Dermis blood vessel endothelial cell (primary cell): ENCODE measurements at places on chromosomes 1 and 21. TPM values are rescaled to one million over a fixed set of nuclear protein-coding genes. Genes with fewer than 3 reads are reported as not detected.
A peak's percentile ranks its signal among the peaks of the same experiment; 100 is the strongest.

MUTYH gene
- total RNA-seq: 18.0 and 18.9 TPM in 2 replicates

DNA sequence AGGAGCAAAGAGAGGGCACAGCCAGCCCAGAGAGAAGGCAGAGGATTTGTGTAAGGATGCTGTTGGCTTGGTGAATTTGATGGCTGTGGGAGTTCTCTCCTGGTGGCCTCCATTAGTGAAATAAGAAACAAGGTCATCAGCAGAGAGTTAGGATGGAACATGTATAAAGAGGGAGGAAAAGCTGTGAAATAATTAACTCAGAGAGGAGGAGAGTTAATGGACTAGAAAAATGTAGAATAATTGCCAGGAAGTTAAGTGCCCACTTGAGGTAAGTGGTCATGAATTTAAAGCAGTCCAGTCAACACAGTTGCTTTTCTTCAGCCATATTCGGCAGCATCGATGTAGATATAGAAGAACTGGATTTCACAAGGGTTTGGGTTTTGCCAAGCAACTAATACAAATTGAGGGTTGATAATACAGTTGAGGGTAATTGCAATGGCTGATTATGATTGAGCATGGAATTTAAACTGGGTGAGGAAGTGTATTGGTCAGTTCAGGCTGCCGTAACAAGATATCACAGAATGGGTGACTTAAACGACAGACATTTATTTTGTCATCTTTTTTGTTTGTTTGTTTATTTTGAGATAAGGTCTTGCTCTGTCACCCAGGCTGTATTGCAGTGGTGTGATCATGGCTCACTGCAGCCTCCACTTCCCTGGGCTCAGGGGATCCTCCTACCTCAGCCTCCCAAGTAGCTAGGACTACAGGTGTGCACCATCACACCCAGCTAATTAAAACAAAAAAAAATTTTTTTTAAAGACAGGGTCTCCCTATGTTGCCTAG lies 31.7 kb upstream of the KLF17 start:
- no peak for DNase-seq

GRCh38 chr1:197633447-197634078 lies 141.7 kb downstream of the DENND1B start:
- DNase-seq: no peak

HNRNPCL4 gene
- not detected in 2 replicates for total RNA-seq

DNA sequence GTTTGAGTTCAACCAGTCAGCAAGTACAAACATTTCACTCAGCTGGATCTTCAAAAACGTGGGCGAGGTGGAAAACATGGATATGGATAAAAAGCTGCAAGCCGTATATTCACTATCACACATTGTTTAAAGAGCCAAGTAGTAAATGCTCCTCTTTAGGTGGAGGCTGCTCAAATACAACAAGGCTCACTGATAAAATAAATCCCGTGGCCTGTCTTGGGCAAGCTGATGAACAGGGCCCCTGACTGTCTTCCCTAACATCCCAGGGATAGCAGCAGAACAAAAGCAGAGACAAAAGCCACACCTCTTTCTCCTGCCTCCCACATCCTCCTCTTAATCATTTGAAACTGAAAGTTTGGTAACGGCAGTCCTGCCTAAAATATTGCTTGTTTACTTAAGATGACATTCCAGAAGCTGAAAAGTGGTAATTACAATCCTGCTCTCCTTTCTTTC lies 357.7 kb downstream of the TTLL7 start:
- no peak for DNase-seq

DNA sequence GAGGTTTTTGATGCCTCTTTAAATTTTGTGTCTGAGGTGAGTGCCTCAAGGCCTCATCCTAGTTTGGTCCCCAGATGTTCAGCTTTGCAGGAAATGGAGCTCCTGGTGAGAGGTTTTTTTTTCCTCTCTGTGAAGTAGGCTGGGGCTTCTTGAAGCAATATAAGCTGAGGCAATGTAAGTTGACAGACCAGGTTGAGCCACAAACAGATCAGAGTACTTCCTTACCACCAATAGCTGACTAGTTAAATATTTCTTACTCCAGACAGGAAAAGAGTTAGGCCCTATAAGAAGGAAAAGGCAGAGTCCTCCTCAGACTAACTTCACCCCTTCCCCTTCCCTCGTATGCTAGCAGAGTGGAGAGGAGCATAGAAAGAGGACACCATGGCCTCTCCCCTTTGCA lies 341.0 kb downstream of the LMO4 start:
- no peak for DNase-seq

- DNase-seq: no peak
Observed at GRCh38 chr1:9912264-9912936, 2.3 kb upstream of the CTNNBIP1 start.

ADORA1 gene
- total RNA-seq: 0.19 TPM in 1 of 2 replicates, not detected in the other

FAM163A gene
- under 0.01 and 0.05 TPM in 2 replicates for total RNA-seq

- peak; percentile 87 for DNase-seq
Observed at GRCh38 chr1:22416555-22417454, 34.8 kb upstream of the ZBTB40 start.

DNA sequence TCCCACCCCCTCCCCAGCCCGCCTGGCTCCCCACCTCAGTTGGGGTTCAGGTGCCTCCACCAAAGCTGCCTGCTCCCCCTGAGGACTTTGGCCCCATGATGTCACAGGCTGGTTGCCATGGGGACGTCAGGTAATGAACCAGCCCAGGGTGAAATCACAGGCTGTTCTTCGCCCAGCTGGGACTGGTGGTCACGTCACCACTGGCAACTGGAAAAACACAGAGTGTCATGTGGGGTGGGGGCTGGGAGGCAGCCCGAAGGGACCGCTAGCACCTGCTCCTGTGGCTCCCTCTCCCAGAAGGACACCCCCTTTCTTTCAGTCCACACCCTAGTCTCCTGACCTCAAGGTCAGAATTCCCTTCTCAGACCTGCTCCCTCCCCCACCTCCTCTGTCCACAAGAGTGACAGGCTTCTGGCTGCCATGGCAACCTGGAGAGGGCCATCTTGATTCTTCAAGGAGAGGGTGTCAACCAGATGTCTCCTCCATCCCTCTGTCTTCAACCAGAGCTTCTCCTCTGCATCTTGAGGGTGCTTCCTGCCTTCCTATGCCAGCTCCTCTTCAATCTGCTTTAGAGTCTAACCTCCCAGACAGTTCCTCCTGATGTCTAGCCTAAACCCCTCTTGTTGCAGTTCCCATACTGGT lies 6.2 kb downstream of the FAM131C start:
- DNase-seq: no peak

GRCh38 chr1:93629101-93630059 lies 52.3 kb downstream of the BCAR3 start:
- DNase-seq: peak; percentile 91

- no peak for DNase-seq
Observed at GRCh38 chr1:3014443-3015268, 6.6 kb upstream of the ACTRT2 start.

DNA sequence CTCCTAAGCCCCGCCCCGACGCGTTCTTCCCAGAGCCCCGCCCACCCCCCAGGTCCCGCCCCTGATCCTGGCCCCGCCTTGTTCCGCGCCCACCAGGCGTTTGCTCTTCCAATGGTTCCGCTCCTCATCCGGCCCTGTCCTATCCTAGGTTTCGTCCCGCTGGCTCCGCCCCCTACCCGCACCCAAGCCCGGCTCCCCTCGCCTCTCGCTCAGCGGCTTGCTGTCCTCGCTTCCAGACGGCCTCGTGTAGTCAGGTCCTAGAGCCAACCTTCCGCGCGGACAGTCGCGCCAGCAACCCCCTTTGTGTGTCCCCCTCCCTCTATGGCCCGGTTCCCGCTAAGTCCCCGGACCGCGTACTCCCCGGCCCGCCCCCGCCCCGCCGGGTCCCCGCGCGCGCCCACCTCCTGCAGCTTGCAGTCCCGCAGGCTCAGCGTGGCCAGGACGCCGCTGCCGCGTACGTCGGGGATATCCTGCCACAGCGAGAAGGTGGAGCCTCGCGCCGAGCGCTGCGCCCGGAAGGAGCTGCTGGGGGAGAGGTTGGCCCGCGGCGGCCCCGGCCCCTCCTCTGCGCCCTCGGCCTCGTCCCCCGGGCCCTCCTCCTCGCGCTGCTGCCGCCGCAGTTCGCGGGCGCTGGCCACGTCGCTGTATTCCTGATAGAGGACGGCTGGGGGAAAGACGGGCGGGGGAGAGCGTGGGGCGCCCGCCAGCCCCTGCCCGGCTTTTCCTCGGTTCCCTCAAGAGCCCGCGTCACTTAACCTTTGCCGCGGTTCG lies 5.7 kb downstream of the ARHGEF19 start:
- DNase-seq: peak; percentile 98

DNA sequence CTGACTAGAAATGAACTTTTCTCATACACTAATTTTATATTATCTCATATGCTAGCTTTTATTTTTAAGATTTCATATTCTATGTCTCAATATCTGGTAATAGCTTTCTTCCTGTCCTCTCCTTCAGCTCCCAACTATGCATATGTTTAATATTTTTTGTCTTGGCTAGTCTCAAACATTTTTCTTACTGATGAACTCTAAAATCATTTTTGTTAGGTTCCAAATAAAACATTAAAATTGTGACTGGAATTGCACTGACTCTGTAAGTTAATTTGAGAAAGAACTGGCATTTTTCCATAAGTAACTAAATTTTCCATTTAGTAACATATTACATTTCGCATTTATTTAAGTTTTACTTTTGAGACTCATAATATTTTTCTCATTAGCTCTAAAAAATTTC lies 368.5 kb upstream of the DPYD start:
- no peak for DNase-seq

GRCh38 chr1:230359992-230360668 lies 66.0 kb downstream of the PGBD5 start:
- DNase-seq: no peak

DNA sequence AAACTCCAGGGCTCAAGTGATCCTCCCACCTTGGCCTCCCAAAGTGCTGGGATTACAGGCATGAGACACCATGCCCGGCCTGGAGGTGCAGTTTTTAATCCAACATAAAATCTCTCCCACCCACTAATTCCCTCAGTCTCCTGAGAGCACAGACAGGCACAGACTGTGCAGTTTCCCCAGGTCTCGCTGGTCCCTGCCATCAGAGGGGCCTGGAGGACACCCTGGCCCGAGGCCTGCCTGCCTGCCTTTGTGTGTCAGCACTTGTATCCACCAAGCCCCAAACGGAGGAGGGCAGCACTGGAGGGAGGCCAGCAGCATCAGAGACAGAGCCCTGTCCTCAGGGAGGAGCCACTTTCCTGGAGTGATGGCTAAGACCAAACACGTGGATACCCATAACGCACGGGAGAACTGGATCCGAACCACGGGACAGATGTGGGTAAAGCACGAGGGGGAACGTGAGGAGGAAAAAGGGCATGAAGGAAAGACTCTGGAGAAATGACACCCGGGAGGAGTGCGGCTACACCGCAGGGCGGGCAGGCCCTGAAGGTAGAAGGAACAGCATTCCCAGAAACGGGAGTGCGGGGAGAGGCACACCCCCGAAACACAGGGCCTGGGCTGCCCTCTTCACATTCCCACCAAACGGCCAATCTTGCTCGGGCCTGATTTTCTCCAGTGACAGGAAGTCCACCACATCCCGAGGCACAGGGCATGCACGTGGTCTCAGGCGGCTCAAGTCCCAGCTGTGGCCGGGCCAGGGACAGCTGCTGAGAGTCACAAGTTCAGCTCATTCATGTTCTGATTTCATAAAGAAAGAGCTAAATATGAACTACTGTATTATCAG lies 29.7 kb downstream of the NPHP4 start:
- DNase-seq: no peak

DNA sequence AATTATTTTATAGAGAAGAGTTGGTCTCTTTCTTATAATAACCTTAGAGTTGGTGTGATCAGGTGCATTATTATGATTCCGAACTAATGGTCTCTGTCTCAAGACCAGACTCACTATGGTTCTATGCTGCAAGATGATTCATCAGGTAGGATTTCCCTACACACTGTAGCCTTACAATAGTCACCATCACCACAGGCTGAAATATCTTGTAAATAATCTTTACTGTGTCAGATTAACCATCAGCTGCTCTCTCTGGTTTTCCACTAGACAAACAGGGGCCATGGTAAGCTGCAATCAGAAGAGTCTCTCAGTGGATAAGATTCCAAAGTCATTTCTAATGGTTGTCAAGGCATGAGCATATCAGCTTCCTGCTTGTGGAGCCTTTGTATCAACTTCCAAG lies 4.4 kb upstream of the GBP4 start:
- DNase-seq: no peak

DNA sequence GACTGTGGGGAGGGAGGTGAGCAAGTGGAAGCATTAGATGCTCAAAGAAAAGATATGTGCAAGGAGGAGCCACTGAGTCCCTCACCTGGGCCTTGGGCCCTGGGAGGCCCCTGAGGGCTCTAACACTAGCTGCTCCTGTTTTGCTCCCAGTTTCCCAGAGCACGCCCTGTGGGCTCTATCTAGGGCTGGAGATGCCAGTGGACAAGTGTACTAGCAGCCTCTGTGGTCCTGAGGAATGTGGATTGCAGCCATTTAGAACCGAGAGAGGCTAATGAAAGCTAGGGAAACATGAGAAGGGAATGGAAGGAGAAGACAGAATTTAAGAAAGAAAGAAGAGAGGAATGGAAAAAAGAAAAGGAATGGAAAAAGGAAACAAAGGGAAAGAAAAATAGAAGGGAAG lies 10.0 kb upstream of the TBX15 start:
- DNase-seq: no peak

- DNase-seq: no peak
Observed at GRCh38 chr1:241411776-241412338, 54.9 kb upstream of the RGS7 start.

KCND3 gene
- total RNA-seq: 0.34 and 1.4 TPM in 2 replicates

DNA sequence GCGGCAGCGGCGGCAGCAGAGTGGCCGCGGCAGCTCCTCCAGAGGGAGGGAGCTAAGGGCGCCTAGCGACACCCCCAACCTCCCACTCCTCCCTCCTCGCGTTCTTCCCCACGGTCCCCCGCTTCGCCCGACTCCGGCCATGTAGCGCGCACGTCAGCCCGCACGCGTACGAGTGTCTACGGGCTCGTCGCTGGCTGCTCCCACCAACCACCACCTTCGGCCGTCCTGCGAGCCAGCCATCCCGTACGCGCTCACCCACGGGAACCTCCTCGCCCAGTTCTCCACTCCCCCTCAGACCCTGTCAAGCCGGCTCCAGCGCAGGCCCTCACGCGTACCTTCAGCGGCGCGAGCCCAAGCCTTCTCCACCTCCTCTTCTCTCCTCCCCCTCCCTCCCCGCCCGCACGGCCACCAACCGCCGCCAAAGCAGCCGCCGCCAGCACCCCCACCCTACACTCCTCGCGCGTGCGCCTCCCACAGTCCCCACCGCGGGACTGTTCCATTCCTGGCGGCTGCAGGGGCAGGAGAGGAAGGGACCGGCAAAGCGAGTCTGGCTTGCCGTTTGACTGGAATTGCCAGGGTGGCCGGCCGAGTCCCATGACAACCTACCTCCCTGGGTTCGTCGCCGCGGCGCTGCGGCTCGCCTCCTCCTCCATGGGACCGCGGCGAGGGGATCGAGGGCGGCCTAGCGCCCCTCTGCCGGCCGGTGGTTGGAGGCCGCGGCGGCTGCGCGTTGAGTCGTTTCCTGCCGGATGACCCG lies at the start of gene YY1AP1:
Gene YY1AP1, minus strand, starts transcription at position 451 of the 757 bp plus-strand sequence. CDS start 8,338 bp downstream, outside the sequence.
- DNase-seq: peak; percentile 94

C1orf105 gene
- total RNA-seq: not detected in 2 replicates

LRRC71 gene
- 0.14 and 0.34 TPM in 2 replicates for total RNA-seq

CFHR5 gene
- total RNA-seq: not detected in 2 replicates

DYNLT4 gene
- 0.14 TPM in 1 of 2 replicates, not detected in the other for total RNA-seq

GRCh38 chr1:58695206-58695605 lies 4.7 kb downstream of the MYSM1 start:
- no peak for DNase-seq
